Activated gamma-delta T cell treated with anti-CD3 and anti-CD28 coated beads, Interleukin-2, amount 50 U/mL, for 16 hours (primary cell): ENCODE measurements at places on chromosomes 7 and 10.

DNA sequence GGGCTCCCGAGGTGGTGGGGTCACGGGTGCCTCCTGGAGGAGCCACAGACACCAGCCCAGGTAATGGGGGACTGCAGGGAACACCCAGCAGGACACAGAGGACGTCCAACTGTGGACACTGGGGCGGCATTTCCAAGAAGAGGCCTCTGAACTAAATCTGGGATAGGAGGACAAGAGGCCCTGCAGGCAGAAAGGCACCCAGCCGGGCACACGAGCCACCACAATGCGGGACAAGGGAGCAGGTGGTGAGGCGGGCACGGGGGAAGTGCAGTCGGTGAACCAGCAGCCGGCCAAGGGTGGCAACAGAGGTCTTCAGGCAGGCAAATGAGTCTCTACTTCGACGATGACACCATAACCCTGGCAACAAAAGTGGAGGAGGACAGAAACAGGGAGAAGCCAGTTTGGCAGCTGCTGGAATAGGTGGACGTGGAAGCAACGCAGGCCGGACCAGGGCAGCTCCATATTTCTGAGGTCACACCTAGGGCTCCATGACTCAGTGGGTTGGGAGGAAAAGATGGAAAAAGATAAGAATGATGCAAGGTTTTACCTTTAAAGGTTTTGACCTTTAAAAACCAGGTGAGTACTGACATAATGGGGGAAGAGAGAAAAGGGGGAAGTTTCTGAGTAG lies 26.1 kb upstream of the GALNTL5 start:
- no peak for DNase-seq

DNA sequence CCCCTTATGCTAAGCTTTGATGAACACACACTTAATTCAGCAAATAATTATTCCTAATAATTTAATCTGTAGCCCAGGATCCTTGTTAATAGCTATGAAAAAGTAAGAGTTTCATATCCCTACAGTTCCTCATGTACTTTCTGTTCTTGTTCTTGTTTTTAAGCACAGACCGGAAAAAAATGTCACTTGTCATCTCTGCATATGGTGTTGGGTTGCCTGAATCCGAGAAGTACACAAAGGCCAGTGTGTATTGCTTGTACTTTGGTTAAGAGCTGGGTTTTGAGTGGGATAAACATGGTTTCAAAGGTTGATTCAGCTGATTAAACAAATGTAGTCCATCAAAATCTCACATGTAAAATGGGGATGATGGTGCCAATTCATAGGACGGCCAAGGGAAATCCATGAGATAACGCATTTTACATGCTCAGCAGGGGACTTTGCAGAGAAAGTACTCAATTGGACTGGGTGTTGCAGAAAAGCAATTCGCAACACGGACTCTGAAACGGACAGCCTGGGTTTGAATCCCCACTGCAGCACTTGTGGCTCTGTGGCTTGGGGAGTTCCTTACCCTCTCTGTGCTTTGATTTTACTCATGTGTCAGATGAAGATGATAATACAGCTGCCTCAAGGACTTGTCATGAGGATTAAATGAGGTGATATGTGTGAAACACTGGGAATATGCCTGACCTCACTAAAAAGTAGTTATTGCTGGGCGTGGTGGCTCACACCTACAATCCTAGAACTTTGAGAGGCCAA lies 71.7 kb downstream of the MAP3K8 start:
- DNase-seq, result no peak

GRCh38 chr7:98038321-98038720 lies 48.3 kb upstream of the OCM2 start:
- DNase-seq, result no peak

DNA sequence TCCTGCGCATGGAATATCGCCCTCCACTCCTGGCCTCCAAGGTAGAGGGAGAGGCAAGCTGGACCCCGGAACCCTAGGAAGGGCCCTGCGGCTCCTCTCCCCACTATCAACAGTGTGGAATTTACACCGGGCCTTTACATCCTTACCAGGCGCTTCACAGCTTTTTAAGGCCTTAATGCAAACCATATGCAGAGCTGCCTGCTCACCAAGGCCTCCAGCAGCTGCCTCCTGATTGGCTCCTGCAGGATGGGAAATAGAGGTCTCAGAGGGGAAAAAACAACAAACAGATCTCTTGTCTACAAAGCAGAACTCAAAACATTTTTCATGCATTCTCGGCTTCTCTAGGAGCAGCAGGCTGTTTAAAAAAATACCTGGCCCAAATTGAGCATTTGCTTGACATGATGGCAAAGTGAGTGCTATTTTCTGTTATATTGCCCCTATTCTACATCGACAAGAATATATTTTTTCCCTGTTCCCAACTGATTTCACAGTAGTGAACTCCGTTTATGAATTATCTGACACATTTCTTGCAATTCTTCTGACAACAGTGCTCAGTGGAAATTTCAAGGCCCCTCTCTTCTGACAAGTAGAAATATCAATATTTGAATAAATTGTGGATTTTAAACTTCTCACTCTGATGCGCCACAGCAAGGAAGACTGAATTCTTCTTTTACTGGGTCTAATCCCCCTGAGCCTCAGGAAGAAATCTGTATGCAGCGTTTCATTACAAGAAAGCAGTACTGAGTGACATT lies 51.7 kb downstream of the EBF3 start:
- no peak for DNase-seq

- no peak for DNase-seq
Measured at GRCh38 chr7:8354503-8354902, 78.9 kb upstream of the NXPH1 start.

DNA sequence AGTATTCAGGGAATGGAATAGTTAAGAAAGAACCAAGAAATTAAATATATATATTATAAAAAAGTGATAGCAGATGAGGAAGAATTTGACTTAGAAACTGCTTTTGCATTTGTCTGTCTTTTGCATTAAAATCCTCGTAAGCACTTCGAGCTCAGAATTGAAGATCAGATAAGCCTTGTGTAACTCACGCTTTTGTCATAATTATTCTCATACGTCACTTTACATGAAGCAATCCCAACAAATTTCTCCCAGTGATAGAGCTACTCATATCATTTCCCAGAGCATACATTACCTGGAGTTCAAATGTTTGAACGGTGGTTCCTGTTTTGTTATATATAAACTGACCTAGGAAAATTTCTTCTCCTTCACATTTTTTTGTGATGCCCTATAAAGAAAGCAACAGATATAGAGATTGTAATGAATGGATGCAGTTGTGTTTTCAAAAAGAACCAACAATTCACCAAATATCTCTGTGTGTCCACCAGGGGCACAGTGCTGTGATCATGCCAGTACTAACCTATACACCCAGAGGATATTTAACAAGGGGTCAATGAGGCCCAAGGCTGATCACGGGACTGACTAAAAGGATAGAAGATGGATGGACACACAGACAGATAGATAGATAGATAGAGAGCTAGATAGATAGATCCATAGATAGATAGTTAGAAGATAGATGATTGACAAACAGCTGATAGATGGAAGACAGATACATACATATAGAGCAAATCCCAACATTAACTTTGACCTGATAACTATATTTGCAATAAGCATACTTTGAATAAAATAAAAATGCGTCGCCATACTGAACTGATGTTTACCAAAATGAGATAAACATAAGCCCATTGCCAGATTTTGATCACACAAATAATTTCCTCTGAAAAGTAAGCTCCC lies 9.3 kb upstream of the HUS1 start:
- no peak for DNase-seq

DNA sequence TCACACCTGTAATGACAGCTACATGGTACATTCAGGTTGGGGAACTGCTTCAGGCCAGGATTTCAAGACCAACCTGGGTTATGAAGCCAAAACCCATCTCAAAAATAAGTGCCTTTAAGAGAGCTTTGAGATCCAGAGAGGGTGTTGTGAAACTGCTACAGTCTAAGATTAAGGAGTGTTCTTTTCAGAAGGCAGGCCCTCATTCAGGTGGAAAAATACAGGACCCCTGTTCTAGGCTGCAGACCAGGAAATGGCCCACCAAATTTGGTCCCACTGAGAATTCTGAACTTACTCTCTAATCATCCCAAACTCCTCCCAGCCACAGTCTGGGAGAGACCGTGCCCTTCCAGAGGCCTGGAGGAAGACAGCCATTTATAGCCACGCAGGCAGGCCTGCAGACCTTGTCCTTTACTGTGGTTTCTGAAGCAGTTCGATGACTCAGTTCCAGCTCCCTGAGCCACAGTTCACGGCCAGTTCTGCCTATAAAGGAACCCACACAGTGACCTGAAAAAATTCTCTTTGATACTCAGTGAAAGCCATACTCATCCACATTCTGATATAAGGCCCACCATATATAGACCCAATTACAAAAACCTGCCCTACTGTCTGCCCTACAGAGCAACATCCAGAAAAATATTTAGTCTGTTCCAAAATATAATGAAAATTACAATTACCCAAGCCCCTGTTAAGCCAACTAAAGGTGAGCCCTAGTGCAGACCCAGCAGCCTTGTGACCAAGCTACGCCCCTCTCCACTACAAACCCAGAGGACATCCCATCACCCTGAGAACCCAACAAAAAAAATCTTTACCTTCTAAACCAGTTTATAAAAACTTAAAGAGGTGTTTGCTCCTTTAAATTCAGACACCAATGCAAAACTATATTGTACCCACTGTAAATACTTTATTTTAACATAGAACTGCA lies 21.2 kb downstream of the ZNF680 start:
- no peak for DNase-seq

GRCh38 chr7:151239837-151240459 lies 7.7 kb downstream of the CHPF2 start:
- DNase-seq, result no peak

GRCh38 chr7:50142425-50143017 lies 49.5 kb upstream of the ZPBP start:
- no peak for DNase-seq

DNA sequence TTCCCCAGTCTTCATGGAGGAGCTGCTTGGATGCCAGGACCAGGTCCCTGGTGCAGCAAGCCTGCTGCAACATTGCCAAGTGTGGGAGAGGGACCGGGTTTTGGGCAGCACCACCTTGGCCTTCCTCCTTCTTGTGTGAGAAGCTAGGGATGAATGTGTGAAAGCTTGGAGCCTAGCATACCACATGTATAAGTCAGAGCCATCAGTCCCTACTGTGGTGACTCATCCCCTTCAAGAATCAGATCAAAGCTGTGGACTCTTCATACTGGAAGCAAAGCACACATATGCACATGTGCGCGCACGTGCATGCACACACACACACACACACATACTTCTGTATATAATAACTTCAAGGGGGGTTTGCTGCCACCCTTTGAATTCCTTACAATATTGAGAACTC lies 527.8 kb downstream of the LRMDA start:
- no peak for DNase-seq

DNA sequence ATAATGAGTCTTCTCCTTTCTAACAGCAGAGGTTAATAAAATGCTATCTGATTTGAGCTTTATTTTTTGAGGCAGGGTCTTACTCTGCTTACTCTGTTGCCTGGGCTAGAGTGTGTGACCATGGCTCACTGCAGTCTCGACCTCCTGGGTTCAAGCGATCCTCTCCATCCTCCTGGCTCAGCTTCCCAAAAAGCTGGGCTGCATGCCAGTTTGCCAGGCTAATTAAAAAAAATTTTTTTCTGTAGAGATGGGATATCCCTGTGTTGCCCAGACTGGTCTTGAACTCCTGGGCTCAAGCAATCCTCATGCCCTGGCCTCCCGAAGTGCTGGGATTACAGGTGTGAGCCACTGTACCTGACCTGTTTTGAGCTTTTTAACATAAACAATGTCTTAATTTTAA lies 56.7 kb downstream of the SCD start:
- no peak for DNase-seq

DNA sequence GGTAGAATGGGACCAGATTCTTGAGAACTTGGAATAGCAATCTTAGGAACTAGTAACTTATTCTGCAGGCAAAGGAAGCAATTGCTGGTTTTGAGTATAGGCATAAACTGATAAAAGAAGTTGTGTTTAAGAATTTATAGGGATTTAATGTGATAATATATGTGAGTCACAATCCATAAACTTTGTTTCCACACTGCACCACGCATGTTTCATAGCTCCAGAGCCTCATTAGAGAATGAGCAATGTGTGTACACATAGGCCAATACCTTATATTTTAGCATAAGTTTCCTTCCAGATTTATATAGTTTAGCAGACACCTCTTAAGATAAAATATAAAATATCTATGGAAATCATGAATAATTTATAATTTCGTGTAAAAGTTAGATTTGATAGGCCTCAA lies 175.5 kb upstream of the SEMA3A start:
- DNase-seq, result no peak

DNA sequence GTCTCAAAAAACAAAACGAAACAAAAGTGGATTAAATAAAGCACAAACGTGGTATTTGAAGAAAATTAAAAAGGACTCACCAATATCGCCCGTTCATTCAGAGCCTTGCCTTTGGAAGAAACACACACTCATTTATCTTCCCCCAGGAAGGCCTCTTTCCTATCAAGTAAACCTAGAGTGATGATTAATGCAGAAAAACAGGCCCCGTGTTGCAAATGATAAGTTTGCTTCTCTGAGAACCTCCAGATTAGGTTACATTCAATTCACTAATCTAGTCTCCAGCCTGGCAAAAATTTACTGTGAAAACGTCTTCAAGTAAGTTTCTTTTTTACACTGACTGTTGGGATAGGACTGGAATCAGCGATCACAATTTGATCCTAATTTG lies 78.0 kb upstream of the C1GALT1 start:
- DNase-seq, result no peak

DNA sequence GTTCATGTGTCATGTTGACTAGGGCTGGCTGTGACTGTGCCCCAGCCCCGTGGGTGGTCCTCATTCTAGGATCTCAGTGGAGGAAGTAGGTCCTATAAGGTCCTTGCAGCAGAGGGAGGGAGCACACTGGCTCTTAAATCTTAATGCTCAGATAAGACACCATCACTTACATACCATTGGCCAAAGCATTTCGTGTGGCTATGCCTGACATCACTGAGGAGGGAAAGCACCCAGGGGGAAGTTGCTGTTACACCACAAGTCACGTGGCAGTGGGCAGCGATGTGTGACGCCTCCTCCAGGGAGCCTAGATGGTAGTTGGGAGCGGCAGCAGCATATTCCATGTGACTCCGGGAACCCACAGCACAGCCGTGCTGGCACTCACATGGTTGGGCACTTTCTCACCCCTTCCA lies 224.7 kb upstream of the SH2B2 start:
- DNase-seq, result no peak
